ENCODE measurements at places on chromosomes 13 and 19.

- DNase-seq = no peak
Observed at GRCh38 chr13:24892829-24893228, 128.9 kb downstream of the RNF17 start.

DNA sequence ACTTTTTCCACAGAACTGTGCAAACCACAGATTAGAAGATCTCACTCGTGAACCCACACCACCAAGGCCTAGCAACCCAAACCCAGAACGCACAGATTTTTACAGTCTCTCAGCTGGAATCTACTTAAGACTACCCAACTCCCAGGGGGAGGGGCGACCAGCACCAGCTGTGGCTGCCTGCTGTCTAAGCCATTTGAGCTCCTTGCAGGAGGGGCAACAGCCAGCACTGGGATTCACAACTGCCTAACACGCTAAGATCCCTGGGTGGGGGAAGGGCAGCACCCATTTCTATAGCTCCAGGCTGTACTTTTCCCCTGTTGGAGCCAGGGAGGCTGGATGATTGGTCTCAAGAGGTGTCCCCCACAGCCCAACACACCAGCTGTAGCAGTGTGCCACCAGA, 368.8 kb downstream of the SUCLA2 start:
- no peak for DNase-seq

DNA sequence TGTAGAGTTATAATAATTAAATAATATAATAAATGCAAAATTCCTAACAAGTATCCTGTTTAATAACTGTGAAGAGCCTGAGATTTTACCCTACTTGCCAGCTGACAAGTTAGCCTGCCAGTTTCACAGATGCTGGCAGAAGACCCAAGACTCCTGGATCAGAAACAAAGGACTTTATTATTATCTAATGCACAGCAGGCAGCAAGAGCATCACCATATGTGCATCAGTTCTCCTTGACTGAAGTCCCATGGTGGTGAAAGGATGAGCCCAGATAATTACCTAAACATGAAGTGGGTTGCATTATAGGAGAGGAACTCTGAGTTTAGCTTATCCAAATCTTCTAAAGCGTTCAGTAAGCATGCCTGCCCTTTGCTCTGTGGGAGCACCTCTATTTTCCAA, 39.1 kb upstream of the MTIF3 start:
- no peak for DNase-seq

- DNase-seq = no peak
Observed at GRCh38 chr13:106140476-106140875, 395.0 kb downstream of the EFNB2 start.

GRCh38 chr13:50421473-50422130, 406.4 kb downstream of the KCNRG start:
- DNase-seq = no peak

Data from activated CD4-positive, alpha-beta T cell treated with anti-CD3 and anti-CD28 coated beads for 24 hours (primary cell).